Uterus (tissue), 4 donors: ENCODE measurements at places on chromosomes 2 and 18. TPM values are rescaled to one million over a fixed set of nuclear protein-coding genes. Genes with fewer than 3 reads are reported as not detected.

GRCh38 chr2:23002234-23002633 lies 382.7 kb upstream of the KLHL29 start:
- DNase-seq, result no peak

DNA sequence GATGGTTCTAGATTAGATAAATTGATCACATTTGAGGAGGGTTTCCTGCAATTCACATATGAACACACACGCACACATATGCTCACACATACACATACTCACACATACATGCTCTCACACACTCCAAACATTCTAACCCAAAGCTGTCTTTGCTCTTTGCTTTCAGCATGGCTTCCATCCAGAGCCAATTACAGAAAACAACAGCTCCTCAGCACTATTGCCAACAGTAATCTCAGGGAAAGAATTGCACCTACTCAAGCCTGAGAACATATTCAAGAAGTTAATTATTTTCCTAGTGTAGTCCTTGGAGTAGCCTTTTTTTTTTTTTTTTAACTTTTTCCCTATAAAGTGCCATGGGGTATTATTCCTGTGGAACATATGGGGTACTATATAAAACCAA lies 246.9 kb upstream of the PARD3B start:
- DNase-seq, result no peak

- no peak for DNase-seq
Observed at GRCh38 chr18:51943281-51943680, 396.7 kb upstream of the DCC start.

GRCh38 chr2:8176887-8177286 lies 505.0 kb upstream of the ID2 start:
- DNase-seq, result no peak

- DNase-seq, result peak; percentile 16
Observed at GRCh38 chr2:20620696-20621365, 30.1 kb downstream of the HS1BP3 start.

- DNase-seq, result no peak
Observed at GRCh38 chr2:165163761-165164160, 40.1 kb downstream of the SCN3A start.

DNA sequence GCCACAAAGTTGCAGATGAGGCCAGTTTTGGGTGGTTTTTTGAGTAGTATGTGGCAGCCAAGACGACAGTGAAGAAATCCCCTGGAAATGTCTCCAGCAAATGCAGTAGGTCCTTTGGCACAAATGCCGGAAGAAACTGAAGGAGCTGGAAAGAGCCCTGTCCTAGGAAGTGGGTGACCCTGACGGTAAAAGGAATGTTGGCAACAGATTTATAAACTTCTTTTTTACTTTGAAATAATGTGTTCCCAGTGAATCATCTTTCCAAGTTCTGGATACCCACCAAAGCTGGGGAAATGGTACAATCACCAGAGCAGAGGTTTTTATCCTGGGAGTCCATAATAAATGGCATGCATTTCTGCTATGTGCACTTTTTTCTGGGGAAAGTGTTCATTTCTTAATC lies 112.9 kb downstream of the CSRNP3 start:
- DNase-seq, result no peak

- DNase-seq, result no peak
Observed at GRCh38 chr18:49677762-49678413, 116.0 kb downstream of the LIPG start.

DNA sequence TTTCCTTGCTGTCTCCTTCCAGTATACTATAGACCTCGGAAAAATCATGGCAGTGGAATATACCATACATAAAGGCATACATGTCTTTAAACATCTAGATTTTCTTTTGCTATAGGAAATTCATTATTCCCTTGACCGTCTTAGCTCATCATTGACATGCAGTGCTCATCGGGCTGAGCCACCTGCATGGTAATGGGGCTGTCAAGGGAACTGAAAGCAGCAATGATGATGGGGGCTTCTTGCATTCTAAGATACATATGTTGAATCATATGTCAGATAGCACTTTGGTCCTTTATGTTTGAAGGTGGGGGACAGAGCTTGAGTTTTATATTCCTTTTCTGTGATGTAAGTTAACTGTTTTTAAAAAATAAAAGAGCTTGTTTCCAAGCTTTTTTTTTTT lies 106.6 kb downstream of the ICA1L start:
- DNase-seq, result no peak

- DNase-seq, result no peak
Observed at GRCh38 chr2:37011130-37011529, 44.8 kb upstream of the STRN start.

DNA sequence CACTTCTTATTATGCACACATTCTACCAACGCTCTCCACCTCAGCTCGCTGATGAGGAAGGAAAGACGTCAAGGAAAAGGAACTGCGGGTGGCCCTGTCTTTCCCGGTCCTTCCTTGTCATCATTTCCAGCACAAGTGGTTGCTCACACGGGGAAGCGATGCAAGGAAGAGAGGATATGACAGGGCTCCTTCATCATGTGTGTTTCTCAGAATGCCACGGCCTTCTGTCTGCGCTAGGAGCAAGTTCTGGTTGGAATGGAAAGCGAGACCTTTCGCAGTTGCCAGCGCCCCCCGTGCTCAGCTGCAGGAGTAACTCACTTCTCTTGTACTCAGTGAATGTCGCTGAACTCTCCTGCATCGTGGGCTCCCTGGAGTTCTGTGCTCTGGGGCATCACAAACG lies 191.8 kb upstream of the GLI2 start:
- DNase-seq, result no peak

GRCh38 chr2:16243411-16243996 lies 303.2 kb downstream of the MYCN start:
- no peak for DNase-seq

DNA sequence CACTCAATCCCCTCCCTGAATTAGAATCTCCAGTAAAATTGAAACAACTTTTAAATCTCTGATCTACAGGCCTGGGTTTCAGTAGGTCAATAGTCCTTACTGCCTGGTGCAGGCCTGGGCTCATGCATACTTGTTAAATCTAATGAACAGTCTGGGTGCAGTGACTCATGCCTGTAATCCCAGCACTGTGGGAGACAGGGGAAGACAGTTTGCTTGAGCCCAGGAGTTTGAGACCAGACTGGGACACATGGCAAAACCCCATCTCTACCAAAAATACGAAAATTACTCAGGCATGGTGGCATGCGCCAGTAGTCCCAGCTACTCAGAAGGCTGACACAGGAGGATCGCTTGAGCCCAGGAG lies 94.7 kb upstream of the SP3 start:
- no peak for DNase-seq

- no peak for DNase-seq
Observed at GRCh38 chr2:170814533-170815230, 2.0 kb upstream of the GAD1 start.

- peak; percentile 13 for DNase-seq
Observed at GRCh38 chr18:79573921-79574491, 105.6 kb upstream of the CTDP1 start.

DNA sequence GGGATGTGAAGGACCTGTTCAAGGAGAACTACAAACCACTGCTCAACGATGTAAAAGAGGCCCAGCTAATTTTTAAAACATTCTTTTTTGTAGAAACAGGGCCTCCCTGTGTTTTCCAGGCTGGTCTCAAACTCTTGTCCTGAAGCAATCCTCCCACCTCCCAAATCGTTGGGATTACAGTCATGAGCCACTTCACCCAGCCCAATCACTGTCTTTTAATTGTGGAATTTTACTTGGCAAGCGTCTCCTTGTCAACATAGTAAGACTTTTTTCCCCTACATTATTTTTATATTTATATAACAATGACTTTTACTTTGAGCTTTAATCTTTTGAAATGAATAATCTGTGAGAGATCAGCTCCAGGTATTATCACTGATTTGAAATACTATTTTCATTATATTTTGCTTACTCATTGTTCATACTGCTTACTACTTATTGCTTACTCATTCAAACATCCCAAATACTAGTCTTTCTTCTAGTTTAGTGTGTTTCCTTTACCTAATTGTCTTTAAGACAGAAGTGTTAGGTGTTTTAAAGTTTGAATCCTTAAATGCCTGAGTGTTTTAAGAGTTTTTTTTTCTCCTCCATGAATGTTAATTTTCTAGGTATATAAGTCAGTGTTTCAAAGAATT lies 48.9 kb downstream of the PTPN4 start:
- DNase-seq, result no peak

DNA sequence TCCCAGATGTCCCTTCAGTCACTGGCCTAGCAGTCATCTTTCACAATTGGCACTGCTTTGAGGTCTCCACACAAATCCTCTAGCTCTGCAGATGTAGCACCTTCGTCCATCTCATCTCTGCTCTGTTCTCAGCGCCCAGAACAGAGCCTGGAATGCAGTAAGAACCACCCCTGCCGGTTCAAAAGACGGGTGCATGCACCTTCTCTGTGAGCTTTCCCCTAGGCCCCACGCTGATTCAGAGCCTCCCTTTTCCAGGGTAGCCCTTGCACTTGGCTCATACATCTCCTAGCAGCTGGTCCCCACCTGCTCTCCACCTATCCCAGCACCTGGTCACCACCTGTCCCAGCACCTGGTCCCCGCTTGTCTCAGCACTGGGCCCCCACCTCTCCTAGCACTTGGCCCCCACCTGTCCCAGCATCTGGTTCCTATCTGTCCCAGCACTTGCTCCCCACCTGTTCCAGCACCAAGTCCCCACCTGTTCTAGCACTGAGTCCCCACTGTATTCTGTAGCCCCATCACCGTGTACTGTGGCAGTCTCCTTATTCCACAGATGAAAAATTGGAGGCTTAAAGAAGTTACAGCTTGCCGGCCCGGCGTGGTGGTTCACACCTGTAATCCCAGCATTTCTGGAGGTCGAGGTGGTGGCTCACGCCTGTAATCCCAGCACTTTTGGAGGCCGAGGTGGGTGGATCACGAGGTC lies 4.7 kb upstream of the KCNF1 start:
- DNase-seq, result no peak

- no peak for DNase-seq
Observed at GRCh38 chr2:238339814-238340213, 19.5 kb downstream of the TRAF3IP1 start.

- DNase-seq, result peak; percentile 42
Observed at GRCh38 chr18:23141104-23141999, 6.1 kb downstream of the CABLES1 start.

- DNase-seq, result no peak
Observed at GRCh38 chr2:85340034-85340892, 12.5 kb upstream of the TGOLN2 start.

DNA sequence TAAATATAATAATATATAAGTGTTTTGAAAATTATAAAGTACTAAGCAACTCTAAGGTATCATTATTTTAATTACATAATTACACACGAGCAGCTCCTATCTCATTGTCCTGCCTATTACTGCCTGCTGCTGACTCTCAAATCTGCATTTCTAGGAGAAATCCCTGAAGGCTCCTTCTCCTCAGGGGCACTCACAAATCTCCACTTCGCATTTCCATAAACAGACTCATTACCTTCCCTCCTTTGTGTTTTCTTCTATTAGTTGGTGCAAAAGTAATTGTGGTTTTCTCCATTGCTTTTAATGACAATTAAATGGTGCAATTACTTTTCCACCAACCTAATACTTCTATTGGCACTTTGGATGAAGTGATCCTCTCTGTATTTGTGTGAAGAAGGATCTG lies 135.0 kb upstream of the HNMT start:
- no peak for DNase-seq

DNA sequence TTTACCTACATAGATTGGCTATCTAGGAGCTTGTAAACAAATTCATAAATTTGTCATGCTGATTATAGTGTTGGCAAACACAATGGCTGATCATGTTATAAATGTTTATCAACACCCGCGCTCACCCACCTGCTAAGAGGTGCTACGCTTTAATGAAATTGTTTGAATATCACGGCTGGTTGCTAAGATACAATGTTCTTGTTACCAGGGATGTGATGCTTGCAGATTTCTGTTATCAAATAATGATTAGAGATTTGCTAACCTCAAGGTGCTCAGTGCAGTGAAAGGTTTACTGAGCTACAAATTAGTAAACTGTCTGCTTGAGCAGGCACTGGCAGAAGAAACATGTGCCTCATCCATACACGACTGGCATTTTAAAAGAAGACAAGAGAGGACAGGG lies 160.0 kb upstream of the ZEB2 start:
- DNase-seq, result no peak

DNA sequence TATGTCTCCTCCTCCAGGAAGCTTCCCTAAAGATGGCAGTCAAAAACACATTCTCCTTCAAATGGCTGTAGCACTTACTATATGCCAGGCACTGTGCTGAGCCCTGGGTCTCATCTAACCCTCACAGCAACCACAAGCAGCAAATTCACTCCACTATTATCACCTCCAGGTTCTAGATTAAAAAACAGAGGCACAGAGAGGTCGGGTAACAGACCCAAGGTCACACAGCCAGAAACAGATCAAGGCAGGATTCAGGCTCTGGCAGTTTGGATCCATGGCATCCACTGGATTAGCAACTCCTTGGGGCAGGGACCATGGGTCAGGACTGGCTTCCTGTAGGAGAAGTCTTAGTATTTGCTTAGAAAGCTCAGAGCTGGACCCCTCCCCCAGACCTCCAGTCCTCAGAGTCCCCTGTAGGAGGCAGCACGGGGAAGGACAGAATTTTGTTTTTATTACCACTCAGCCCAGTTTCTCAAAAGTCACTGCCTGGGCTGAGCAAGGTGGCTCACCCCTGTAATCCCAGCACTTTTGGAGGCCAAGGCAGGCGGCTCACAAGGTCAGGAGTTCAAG lies 34.4 kb downstream of the ZFP36L2 start:
- DNase-seq, result no peak

DNA sequence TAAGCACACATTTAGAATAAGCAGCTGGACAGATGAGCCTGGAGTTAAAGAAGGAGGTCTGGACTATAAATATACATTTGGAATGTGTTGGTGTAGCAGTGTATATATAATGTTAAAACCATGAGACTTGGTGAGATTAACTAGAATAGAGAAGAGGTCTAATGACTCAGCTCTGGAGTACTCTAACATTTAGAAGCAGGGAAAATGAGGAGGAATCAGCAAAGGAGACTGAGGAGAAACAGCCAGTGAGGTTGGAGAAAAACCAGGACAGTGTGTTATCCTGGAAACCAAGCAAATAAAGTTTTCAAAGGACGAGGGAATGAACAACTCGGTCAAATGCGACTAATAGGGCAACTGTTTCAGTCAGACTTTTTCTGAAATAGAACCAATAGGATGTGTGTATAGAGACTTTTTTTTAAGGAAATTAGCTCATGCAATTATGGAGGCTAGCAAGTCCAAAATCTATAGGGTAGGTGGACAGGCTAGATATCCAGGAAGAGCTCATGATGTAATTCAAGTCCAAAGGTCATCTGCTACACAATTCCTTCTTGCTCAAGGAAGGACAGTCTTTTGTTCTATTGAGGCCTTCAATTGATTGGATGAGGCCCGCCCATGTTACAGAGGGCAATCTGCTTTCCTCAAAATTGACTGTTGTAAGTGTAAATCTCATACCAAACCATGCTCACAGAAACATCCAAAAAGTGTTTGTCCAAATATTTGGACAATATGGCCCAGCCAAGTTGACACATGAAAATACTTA lies 10.8 kb upstream of the SESTD1 start:
- no peak for DNase-seq

The TUBB8B gene
- total RNA-seq, result not detected

The SLC30A3 gene
- total RNA-seq, result 0.35 TPM

The MAP2 gene
- 18.7 TPM for total RNA-seq

The KCNE4 gene
- total RNA-seq, result 9.8 TPM

The OLA1 gene
- total RNA-seq, result 68.2 TPM

The SLC38A11 gene
- total RNA-seq, result under 0.01 TPM

The INO80B gene
- 28.5 TPM for total RNA-seq

The GCG gene
- not detected for total RNA-seq

The ALK gene
- not detected for total RNA-seq

The CDH20 gene
- 5.9 TPM for total RNA-seq

The ABCG5 gene
- total RNA-seq, result not detected

The DNAJC5G gene
- total RNA-seq, result 1.5 TPM
